Right lobe of liver (tissue), 6 donors: ENCODE measurements at places on chromosomes 7 and 10. TPM values are rescaled to one million over a fixed set of nuclear protein-coding genes. Genes with fewer than 3 reads are reported as not detected.

The SFRP5 gene
- total RNA-seq: 4.6 TPM

DNA sequence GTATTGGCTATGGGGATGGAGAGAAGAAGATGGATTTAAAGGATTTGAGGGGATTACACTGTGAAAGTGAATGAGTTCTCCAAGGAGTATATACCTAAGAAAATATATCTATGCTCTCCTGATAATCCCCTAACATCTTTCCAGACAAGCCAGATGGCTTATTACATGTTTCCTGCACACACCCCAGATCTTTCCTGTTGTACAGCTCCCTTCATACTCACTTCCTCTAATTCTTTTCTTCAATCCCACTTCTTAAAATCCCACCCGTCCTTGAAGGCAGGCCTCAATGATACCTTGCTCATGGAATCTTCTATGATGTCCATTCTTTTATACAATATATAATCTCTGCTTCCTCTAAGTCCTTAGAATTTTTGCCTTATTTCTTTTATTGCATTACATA is 317.2 kb upstream of the DGKB start:
- DNase-seq: no peak

DNA sequence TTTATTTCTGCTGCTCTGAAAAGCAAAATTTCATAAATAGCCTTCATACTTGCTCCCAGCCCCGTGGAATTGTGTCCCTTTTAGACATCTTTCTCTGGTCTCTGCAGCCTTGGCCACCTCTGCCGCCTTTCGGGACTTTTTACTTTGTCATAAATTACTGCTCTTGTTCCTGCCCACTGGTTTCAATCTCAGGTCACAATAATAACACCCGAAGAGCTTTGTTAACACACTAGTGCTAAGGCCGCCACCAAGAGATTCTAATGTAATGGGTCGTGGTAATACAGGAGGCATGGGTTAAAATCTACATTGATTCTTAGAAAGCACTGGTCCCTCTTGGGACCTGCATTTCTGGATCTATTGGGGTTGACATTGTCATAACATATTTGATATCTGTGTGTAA is 276.0 kb upstream of the VWC2 start:
- no peak for DNase-seq

DNA sequence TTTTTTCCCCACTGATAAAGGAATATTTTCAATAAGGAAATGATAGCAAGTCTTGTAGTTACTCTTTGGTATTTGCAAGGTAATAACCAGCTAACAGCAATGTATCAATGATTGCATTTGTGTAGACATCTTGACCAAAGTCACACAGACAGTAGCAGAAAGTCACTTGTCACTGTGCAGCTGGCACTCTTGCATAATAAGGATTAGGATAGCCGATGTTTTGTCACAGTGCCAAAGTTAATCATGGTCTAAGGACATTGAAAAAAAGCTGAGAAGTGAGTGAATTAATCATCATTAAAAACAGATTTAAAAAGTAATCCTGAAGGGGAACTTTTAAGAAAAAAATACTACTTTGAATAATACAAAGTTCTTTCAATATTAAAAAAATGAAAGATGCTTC is 834.3 kb upstream of the C7orf33 start:
- DNase-seq: no peak

- DNase-seq: no peak
These were observed 3.9 kb upstream of the ITGB1 start for GRCh38 chr10:32961895-32962369.

GRCh38 chr7:2355705-2356008 is 1.0 kb downstream of the EIF3B start:
- DNase-seq: no peak

DNA sequence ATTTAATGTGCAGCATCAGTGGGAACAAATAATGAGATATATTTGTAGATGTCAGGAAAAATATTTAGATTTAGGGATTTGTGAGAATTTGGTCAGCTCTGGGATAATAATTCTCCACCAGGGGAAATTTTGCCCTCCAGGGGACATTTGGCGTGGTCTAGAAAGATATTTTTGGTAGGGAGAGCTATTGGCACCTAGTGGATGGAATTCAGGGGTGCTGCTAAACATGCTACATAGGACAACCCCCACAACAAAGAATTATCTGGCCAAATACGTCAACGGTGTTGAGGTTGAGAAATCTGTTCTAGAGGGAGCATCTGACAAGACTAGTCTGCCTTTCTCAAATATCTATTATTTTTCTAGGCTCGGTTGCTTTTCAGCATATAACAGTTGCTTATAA is 2.1 kb downstream of the ADK start:
- DNase-seq: no peak

DNA sequence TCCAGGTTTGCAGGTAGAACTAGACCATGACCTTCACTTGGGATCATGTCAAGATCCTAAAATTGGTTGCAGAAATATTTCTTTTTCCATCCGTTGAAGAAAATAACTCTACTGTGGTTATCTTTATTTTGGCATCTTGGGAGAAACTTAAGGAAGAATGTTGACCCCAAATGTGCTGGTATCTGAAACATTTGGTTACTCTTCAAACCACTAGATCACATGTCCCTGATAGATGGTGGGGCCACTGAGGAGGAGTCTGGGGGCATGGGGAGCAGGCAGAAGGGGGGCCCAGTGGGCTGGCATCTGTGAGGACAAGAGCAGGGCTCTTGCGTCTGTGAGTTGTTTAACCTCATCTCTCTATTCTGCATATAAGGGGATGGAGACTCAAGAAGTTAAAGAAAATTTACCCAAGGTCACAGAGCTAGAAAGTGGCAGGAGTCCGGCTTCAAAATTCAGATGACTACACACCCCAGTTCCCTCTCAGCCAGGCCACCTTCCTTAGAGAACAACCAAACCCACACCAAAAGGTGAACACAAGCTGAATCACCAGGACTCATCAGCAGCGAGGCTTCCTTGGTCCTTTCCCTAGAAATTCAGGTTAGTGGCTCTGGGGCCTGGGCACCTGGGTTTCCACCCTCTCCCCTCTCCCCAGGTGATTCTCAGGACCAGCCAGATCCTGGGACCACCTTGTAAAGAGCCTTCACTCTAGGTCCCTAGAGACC is 40.6 kb upstream of the SRGN start:
- DNase-seq: no peak

- no peak for DNase-seq
These were observed 332.0 kb upstream of the FZD1 start for GRCh38 chr7:90931986-90932916.

DNA sequence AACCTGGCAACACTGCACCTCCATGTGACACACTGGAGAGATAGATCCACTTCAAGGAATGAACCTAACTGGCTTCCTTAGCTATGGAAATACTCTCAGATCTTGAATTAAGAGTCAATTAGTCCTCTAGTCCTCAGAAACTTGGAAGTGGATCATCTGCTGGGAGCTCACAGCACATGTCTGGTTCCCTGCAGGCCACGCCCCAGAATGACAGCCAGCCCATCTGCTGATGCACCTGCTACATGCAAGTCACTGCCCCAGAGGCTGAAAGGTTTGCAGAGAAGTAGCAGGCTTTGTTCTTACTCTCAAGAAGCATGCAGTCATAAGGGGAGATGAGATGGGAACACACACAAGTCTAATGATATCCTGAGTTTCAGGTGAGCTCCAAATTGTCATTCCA is 275.9 kb downstream of the SKAP2 start:
- DNase-seq: no peak
